Glomerular endothelial cell (primary cell): ENCODE measurements at places on chromosomes 16 and 17. TPM values are rescaled to one million over a fixed set of nuclear protein-coding genes. Genes with fewer than 3 reads are reported as not detected.

The CX3CL1 gene
- total RNA-seq = 13.3 and 58.0 TPM in 2 replicates

The CACNB1 gene
- total RNA-seq = 4.4 and 6.6 TPM in 2 replicates

The ADAMTS18 gene
- total RNA-seq = 14.5 and 47.5 TPM in 2 replicates

The MRPS7 gene
- 42.6 and 49.4 TPM in 2 replicates for total RNA-seq

The GAS2L2 gene
- total RNA-seq = not detected in 2 replicates

The RUNDC3A gene
- total RNA-seq = 0.58 and 0.82 TPM in 2 replicates

The TSNAXIP1 gene
- total RNA-seq = 0.39 and 0.88 TPM in 2 replicates

The NPIPA7 gene
- total RNA-seq = 4.7 and 30.1 TPM in 2 replicates

The MPP2 gene
- 1.2 and 1.9 TPM in 2 replicates for total RNA-seq

The CDRT15L2 gene
- total RNA-seq = not detected in 2 replicates

The SPECC1 gene
- 7.3 and 12.9 TPM in 2 replicates for total RNA-seq

The ZP2 gene
- total RNA-seq = not detected in 2 replicates

The MYH13 gene
- total RNA-seq = not detected in 2 replicates

The TMIGD1 gene
- not detected in 2 replicates for total RNA-seq

The NUPR1 gene
- 0.10 and 0.23 TPM in 2 replicates for total RNA-seq

The CRISPLD2 gene
- total RNA-seq = 9.9 and 19.0 TPM in 2 replicates

- DNase-seq = no peak
Observed at GRCh38 chr16:49602976-49603310, 229.3 kb downstream of the C16orf78 start.

DNA sequence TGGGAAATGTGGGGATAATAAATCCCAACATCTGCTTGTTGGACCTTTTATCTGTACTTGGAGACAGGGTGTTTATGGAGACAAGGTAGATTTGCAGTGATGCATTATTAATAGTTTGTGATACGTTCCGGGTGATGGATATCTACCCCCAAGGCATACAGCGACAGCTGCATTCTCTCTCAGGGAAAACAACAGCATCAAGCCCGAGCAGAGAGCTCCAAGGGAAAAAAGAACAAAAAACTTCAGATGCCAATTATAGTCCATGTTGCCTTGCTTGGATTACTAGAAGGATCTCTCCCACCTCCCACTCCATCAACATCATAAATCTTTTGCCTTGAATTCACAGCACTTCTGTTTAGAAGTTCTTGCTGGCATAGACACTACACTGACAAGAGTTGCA, 187.5 kb upstream of the CDH11 start:
- DNase-seq = no peak

GRCh38 chr17:77359236-77359635, 218.5 kb downstream of the SEC14L1 start:
- no peak for DNase-seq

- no peak for DNase-seq
Observed at GRCh38 chr16:85428168-85428898, 184.8 kb upstream of the GSE1 start.

GRCh38 chr16:84617791-84618580, at the start of gene COTL1:
Gene COTL1, minus strand, starts transcription at chr16:84618078. Its CDS starts 164 bp downstream, at chr16:84617914.
- no peak for DNase-seq

- no peak for DNase-seq
Observed at GRCh38 chr17:39639566-39640458, 2.9 kb downstream of the STARD3 start.

- no peak for DNase-seq
Observed at GRCh38 chr16:55678161-55678821, 22.5 kb downstream of the SLC6A2 start.

DNA sequence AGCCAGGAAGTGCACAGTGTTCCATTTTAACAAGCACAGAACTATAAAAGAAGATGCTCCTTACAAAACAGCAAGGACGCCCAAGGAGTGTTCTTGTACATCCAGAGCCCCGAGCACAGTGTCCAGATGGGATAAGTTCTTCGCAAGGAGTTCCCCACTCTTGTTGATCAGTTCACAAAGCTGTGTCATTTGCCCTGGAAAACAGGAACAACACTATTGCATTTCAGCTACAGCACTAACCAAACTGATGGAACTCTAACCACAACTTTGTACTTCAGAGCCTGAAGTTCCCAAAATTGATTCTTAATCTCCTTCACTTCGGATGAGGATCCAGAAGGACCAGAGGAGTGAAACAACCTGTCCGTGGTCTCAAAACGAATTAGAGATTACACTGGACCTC, 5.1 kb downstream of the COPS3 start:
- DNase-seq = no peak

DNA sequence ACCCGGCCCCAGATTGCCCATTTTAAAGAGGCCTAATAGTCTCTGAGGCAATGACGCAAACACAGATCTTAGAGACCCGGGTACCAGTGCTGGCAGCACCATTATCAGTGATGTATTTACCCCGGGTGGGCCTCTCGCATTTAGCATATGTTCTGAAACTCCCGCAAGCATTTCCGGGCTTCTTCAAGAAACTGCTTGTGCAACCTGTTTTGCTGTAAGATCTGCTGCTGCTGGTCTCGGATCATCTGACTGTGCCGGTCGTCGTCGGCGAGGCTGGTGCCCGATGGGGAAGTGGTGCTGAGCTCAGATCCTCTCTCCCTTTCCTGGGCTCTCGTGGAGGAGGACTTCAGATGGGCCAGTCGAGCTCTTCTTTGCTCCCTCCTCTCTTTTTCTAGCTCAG, 12.5 kb downstream of the CEP295NL start:
- DNase-seq = no peak

DNA sequence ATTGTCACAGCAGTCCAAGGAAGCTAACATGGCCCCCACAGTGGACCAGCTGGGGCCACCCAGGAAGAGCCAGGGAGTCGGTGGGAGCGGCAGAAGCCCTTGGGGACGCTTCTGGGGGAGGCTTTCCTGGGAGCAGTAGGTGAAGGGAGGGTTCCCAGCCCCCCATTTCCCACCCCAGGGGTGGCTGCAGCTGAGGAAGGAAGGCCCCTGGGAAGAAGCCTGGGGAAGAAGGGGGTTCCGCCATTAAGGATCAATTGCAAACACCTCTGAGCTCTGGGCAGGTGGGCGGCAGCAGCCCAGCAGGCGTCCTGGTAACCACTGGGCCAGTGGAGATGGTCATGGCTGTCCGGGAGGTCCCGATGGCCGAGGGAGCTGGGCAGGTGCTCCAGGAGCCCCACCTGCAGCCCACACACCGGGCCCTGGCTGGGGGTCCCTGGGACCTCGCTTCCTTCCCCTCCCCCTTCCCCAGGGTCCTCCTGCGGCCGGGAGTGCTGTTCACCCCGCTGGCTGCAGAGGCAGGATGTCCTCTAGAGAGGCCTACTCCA, 592 bp upstream of the PERCC1 start:
- DNase-seq = no peak

- no peak for DNase-seq
Observed at GRCh38 chr16:66447491-66447890, 20.4 kb downstream of the BEAN1 start.

GRCh38 chr17:58331815-58332777, 3.5 kb upstream of the TSPOAP1 start:
- DNase-seq = no peak

GRCh38 chr17:8222380-8222629, 11.9 kb upstream of the AURKB start:
- no peak for DNase-seq

- DNase-seq = no peak
Observed at GRCh38 chr17:50218771-50219315, 17.4 kb upstream of the COL1A1 start.

- no peak for DNase-seq
Observed at GRCh38 chr17:79794659-79795511, 2.0 kb downstream of the CBX8 start.

GRCh38 chr17:77718669-77718961, 239.9 kb upstream of the TNRC6C start:
- DNase-seq = no peak

- DNase-seq = no peak
Observed at GRCh38 chr16:19840524-19841110, 44.0 kb downstream of the GPRC5B start.

- no peak for DNase-seq
Observed at GRCh38 chr17:30415491-30415890, 36.8 kb downstream of the CPD start.

- no peak for DNase-seq
Observed at GRCh38 chr16:24505959-24506358, 33.4 kb upstream of the RBBP6 start.

GRCh38 chr17:82769041-82769440, 17.2 kb downstream of the TBCD start:
- no peak for DNase-seq

GRCh38 chr16:9868606-9869149, 313.6 kb downstream of the GRIN2A start:
- no peak for DNase-seq

DNA sequence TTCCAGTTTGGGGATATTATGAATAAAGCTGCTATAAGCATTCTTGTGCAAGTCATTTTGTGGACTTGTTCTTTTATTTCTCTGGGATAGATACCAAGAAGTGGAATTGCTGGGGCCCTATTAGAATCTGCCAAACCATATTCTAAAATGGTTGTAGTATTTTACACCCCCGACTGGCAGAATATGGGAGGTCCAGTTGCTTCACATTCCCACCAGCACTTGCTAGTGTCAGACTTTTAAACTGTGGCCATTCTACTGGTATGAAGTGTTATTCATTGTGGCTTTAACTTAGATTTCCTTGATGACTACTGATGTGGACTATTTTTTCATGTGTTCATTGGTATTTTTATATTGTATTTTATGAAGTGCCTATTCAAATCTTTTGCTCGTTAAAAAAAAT, 18.1 kb upstream of the NUP93 start:
- no peak for DNase-seq

DNA sequence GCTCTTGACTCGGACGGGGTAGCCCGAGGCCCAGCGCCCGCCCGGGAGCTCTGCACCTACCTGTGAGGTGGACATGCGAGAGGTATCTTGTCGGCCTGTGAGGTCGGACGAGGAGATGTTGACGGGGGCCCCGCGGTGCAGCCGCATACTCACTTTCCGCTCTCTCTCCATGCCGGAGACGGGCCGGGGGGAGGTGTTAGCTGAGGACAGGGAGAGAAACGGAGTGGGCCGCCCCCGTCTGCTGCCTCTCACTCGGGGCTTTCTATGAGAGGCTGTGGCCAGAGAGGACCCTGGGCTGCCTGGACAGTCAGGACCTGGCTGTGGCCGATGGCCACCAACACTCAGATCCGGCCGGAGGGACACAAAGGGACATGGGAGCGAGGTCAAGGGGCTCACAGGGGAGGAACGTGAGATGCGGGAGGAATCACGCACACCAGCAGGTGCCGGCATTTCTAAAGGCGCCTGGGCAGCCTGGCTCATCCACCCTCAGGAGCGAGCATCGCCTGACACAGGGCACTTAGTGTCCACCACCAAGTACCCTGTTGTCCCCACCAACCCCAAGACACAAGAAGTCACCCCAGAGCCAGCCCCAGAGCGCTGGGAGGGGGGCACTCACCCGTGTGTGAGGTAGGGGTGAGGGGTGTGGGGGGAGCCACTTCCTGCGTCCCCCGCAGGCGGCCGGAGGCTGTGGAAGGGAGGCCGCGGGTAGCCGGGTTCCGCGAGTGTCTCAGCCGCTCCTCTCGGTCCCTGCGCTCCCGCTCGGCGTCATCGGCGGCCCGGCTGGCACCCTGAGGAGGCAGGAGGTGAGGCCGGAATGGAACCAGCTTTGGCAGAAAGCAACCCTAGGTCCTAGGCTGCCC, 20.2 kb downstream of the SLC16A3 start:
- no peak for DNase-seq
